ENCODE measurements at places on chromosomes 1 and 21.
A peak's percentile ranks its signal among the peaks of the same experiment; 100 is the strongest.

DNA sequence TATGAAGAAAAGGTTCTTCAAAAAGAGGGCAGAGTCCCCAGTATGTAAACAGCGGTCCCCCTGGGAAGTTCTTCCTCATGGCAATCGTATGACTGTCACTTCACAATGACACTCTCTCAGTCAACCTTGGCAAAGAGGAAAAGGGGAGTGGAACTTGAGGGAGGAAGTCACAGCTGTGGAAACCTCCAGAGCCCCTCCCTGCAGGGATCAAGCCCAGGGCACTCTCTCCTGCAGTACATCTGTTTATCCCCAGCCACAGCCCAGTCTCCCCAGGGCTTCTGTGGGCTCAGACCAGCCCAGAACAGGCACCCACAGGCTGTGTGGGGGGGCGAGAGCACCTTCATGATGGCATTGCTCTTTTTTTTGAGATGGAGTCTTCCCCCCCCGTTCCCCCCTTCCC, 2.0 kb downstream of the ATP13A2 start:
- DNase-seq = no peak

DNA sequence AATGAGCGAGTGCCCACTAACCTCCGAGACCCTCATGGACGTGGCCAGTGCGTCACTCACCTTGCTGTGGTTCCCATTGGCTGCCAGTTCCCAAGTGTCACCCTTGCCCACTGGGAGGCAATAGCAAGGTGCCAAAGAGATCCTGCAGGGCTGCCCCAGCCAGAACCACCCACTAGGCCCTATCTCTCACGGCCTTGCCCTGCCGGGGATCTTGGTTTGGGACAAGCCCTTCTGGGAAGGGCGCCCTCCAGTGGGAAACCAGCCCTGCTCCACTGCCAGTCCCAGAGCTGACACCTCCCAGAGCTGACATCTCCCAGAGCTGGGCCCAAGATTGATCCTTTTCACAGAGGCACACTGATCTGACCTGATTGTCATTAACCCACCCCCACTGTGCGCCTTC, 2.1 kb upstream of the SELENON start:
- no peak for DNase-seq

DNA sequence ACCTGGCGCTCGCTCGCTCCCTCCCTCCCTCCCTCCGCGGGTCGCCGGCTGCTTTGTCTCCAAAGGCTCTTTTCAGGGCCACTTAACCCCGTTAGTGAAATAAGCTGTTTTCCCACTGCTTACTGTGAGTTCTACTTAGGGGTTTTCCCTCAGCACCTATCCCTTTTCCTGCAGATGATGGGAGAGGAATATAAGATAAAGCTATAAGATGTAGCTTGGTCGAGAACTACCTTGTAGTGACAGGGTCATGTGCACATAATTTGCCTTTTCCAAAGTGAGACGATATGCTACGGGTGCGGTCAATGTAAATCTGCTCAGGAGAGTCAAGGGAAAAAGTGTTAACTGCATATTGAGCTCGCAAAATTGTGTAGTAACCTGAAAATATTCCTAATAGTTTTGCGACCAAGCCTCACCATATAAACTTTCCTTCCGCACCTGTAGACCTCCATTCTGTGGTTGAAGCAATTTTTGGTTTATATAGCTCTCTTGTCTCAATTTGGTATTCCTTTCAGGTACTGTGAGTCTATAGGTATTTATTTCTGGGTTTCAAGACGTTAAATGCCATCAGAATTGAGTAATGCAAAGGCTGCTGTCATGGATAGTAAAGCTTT, 55.8 kb upstream of the BOLA1 start:
- no peak for DNase-seq

DNA sequence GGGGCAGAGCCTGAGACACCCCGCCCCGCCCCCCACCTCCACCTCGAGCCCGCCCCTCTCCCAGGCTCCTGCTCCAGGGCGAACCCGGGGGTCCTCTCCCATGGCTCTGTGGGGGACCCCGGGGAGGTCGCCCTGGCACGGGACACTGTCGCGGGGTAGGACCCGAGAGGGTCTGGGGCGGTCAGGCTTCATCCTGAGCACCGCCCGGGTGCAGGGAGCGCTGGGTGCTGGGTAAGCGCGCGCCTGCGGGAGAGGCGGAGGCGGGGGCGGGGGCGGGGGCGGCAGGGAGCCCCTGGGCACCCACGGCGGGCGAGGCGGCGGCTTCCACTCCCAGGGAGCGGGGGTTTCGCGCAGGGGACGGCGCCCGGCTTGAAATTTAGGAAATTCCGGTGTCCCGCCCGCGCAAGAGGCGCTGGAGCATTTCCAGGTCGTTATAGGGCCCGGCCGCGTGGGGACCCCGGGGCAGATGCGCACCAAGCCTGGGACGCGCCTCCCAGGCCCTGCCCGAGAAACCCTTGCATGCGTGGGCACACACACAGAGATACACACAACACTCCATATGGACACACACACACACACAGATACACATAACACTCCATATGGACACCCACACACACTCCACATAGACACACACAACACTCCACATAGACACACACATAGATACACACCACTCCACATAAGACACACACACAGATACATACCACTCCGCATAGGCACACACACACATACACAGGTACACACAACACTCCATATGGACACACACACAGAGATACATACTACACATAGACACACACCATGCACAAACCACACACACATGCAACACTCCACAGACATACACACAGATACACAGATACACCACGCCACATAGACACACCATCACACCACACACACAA, 48.7 kb upstream of the SLC19A1 start:
- DNase-seq = peak; percentile 58

DNA sequence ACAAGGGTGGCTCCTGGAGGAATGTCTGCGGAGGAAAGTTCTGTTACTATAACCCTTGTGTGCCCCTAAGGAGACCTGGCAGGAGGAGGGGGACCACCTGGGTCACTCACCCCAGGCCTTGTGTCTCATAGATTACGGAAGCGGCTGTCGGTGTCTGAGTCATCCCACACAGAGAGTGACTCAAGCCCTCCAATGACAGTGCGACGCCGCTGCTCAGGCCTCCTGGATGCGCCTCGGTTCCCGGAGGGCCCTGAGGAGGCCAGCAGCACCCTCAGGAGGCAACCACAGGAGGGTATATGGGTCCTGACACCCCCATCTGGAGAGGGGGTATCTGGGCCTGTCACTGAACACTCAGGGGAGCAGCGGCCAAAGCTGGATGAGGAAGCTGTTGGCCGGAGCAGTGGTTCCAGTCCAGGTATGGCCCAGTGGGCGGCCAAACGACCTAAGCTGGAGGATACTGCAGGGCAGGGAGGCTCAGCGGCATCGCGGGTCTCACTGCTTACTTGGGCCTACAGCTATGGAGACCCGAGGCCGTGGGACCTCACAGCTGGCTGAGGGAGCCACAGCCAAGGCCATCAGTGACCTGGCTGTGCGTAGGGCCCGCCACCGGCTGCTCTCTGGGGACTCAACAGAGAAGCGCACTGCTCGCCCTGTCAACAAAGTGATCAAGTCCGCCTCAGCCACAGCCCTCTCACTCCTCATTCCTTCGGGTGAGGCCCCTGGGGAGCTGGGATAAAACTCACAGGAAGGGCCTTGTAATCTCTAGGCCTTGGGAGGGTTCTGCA, 101.4 kb downstream of the PIK3R3 start:
- DNase-seq = no peak

DNA sequence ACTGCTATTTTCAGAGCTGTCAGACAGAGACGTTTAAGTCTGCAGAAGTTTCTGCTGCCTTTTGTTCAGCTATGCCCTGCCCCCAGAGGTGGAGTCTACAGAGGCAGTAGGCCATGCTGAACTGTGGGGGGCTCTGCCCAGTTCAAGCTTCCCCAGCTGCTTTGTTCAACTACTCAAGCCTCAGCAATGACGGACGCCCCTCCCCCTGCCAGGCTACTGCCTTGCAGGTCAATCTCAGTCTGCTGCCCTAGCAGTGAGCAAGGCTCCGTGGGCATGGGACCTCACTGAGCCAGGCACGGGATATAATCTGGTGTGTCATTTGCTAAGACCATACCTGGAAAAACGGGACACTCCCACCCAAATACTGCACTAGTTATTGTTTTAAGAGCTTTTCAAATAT, 219.7 kb downstream of the BRINP3 start:
- DNase-seq = no peak

GRCh38 chr1:152953761-152954160, 6.8 kb downstream of the SPRR5 start:
- no peak for DNase-seq

- no peak for DNase-seq
Measured at GRCh38 chr1:170306513-170306910, 160.8 kb downstream of the NTMT2 start.

All from GM12892 (cell line).